ENCODE measurements at places on chromosomes 5 and 9.

DNA sequence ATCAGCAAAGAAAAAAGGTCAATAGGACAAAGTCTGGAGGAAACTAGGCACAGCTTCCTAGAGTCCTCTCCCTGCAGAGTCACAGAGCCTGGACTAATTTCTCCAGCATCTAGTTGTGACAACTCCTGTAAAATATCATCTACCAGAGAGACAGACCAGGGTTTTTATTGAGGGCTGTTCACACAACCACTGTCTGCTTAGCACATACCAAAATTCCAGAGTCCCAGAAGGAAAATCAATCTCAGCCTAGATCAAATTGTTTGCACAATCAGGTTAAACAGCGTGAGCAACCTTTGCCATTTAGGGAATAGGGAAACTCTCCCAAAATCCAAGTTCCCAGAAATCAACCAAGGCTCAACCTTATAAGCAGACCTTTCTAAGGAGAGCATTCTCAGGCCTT is 190.3 kb downstream of the SYK start:
- no peak for DNase-seq

GRCh38 chr9:122265149-122265915 is 650 bp downstream of the MRRF start:
- peak; percentile 23 for DNase-seq

DNA sequence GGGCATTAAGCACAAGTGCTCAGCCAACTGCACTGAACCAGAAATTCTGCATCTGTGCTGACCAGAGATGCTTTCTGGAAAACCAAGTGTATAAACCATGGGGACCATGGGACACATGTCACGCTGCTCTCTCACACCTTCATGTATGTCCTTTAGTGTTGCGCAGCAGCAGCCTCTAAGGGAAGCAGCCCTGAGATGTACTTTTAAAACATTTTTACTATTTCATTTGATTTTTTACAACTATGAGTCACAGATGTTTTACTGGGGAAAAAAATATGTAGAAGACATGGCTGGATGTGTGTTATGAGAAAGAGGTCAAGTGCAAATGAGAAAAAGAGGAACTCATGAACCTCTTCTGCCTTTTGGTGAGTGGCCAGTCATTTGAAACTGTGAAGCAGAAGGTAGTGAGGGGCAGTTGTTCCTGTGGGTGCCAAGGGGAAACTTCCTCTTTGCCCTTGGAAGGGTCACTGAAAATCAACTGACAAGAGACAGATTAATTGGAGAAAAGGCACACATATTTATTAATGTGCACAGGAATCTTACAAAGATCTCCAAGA is 31.4 kb upstream of the SYK start:
- no peak for DNase-seq

DNA sequence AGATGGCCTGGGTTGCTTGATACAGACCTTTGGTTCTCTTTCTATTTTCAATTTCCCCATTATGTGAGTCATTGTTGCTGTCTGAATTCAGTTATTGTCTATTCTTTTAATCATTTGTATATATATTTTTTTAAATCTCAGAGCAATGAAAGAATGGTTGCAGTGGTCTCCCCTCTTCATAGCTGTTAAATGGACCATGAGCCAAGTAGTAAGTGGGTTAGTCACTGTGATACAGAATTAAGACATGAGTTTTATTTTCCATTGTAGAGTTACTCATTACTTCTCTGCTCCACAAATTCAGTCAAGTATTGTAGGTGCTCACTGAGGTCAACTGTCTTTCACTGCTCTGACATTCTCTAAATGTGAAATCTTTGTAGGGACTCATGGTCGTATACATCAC is 174.6 kb upstream of the GRAMD2B start:
- no peak for DNase-seq

DNA sequence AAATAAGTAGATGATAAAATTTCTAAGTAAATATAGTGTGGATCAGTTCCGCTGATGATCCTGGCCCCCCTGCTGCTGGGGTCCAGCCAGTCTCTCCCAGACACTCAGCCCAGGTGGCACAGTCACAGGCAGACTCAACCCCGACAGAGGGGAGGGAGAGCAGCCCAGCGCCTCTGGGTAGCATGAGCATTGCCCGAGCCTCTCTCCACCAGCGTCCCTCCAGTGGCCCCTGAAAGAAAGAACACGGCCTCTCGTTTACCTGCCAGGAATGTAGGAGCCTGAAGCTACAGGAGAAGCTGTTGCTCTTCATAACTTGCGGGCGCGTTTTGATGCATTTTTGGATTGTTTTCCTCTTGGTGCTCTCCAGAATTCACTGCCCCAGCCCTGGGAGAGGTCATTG is 68.8 kb upstream of the ICE1 start:
- no peak for DNase-seq

DNA sequence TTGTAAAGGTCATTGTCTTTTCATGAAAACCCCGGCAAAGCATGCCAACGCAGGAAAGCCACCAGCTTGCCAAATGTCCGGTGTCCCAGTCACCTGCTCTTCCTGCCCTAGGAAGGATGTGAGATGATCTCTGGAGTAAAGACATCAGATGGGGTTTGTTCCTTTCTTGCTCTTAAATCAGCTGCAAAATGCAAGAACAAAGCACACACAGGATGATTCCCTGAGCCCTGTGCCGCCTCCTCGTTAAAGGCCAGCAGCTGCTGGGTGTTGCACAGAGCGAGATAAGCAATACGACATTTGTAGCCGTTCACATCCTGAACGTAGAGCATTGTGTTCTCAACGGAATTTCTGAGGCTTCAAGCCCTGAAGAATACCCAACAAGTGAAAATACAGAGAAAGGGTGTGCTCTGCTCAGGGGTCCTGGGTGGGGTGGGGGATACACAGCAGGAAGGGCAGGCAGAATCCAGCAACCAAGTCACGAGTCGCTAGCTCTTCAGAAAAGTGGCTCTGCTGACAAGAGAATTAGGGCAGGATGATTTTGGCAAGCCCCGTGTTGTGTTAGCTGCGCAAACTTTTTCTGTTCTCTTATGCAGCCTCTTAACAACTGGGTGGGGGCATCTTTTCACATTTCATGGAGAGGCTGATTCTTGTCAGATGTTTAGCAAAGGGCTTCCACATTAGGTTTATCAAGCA is 229.2 kb upstream of the MAP3K1 start:
- peak; percentile 75 for DNase-seq

- peak; percentile 40 for DNase-seq
These were observed 607 bp downstream of the UHRF2 start for GRCh38 chr9:6413365-6414246.

DNA sequence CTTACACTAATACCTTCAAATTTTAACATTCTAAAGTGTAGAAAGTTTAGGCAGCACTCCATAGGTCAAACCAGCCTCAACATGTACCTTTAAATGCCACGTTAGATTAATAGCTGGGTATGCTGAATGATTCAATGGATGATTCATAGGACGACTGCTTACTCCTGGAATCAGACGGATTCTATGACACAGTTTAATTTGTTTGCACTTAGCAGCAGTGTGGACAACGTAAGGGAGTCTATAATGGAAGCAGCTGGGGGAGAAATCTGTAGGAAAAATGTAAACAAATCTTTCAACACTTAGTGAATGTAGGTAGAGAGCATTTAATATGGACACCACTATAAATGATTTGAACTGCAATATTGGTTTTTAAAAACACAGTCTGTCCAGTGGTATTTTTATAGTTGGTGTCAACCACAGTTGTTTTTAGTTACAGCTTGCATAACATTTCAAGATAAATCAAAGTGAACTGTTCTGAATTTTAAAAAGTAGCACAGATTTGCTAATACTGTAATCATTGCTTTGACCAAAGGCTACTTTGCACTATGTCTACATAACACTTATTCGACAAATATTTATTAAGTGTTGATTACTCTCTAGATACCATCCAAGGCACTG is 701.5 kb upstream of the MEF2C start:
- DNase-seq, result no peak

- DNase-seq, result no peak
These were observed 784.6 kb upstream of the NUDT12 start for GRCh38 chr5:104347119-104347708.

DNA sequence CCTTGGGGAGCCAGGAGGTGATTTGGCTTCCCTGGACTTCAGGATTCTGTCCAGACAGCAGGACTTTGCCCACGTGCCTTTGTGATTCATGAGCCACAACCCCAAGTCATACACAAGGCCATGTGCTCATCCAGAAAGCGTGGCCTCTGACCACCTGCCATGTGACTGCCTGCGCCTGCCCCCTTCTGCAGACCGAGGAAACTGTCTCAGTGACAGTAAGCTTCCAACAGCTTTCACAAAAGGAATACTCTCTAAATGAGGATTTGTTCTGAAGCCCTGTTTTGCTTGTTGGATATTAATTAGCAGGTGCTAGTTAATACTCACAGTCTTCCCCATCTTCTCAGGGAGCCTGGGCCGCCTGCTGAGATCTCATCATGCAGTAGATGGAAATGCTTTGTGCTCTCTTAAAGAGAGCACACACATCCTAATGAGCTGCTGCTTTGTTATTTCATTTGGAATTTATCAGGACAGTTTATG is 36.9 kb upstream of the ANGPTL2 start:
- no peak for DNase-seq

- DNase-seq, result no peak
These were observed 429.0 kb upstream of the ZNF608 start for GRCh38 chr5:125175348-125176004.

DNA sequence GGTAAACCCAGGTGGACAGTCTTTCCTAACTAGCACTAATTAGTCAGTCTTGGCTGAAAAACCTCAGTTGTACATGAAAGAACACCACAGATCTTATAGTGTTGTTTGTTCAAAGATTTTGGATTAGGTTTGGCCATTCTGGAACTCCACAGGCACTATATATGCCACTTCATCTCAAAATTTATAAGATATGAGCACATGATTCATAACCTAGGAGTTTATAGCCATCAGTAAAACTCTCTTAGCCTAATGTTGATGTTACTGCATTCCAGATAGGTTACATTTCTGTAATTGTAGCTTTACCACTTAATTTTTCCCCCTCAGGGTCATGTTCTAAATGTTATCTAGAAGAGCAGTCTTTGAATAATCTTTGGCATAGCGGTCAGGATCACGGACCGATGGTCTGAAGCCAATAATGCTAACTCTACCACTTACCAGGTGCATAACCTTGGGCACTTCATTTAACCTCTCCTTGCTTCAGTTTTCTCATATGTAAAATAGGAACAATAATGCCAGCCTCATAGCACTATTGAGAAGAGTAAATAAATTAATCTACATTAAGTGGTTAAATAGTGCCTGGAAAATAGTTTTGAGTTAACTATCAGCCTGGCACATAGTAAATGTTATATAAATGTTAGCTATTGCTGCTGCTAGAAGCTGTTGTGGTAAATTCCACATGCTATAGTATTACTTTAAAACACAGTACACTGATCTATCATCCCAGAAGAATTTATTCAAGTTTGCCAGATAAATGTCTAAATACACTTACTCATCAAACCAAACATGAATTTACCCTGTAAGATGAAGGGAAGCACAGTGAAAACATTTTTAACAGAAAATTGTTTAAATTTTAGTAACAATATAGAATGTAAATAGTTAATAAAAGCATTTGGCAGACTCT is 743.9 kb downstream of the NR2F1-AS1 start:
- DNase-seq, result no peak

GRCh38 chr9:17160327-17160726 is 25.5 kb downstream of the CNTLN start:
- no peak for DNase-seq

DNA sequence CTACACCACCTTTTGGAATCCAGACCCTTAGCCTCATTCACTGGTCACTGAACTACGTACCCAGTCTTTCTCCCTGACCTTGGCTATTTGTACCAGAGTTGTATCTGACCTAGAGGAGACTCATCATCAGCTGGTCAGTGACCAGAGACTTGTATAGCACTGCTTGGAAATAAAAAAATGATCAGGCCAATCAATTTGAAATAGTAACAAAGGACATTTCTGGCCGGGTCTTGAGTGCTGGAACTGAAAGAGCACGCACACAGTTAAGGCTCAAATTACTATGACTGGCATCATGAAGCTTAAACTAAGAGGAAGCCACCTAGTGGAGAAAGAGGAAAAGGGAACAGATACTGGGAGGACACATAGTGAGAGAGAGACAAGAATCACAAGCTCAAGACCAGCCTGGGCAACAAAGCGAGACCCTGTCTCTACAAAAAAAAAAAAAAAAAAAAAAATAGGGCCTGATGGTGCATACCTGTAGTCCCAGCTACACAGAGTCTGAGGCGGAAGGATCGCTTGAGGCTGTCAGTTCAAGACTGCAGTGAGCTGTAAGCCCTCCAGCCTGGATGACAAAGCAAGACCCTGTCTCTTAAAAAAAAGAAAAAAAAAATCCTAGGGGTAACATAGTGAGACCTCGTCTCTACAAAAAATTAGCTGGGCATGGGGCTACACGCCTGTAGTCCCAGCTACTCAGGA is 12.8 kb upstream of the SRP19 start:
- DNase-seq, result no peak

DNA sequence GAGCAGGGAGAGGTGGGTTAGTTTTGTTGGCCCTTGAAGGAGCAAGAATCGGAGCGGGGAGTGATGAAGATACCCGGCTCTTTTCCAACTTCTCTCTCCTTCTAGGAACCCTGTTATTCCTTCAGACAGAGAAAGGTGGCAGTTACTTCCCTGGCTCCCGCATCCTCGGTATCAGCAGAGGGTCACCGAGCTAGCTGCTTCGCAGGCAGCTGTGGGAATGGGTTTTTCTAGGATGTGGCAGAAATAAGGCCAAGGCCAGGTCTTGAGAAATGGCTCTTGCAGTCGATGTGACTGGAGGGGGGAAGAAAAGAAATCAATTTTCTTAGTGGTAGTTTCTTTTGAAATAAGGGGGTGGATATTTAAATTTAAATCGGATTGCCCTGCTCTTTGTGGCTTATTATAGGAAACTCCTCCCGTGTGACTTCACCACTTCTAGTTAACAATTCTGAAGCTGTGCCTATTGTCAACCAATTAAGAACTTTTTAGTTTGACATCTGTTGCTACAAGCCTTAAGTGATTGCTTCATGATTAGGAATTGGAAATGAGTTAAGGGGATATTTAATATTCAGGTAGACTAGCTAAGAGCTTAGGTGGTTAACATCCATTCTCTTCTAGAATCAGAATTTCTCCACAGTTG is 1.4 kb downstream of the SAP30L start:
- no peak for DNase-seq

- no peak for DNase-seq
These were observed 100.3 kb downstream of the PPP2R2B start for GRCh38 chr5:146778261-146778660.

DNA sequence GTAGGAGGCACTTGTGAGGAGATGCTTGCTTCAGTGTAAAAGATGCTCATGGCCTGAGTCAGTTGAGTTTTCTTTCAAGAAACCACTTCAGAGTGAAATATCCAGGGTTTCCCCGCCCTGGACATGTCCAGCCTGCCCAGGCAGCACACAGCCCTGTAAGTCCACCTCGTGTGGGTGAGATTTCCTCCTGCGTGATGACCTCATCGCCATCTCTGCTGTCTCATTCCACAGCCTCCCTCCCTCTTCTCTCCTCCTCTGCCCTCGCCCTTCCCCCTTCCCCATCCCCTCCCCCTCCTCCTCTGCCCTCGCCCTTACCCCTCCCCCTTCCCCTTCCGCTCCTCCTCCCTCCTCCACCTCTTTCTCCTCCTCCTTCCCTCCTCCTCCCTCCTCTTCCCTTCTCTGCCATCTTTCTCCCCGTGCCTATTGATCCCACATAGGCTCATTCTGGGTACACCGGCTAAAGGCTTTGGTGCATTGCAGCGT is 34.0 kb upstream of the NCS1 start:
- no peak for DNase-seq

- peak; percentile 92 for DNase-seq
These were observed 69.2 kb upstream of the CCDC180 start for GRCh38 chr9:97237951-97238889.

- DNase-seq, result peak; percentile 32
These were observed 247.1 kb upstream of the ANKRD55 start for GRCh38 chr5:56480078-56480704.

Measured in right hindlimb (tissue), 1 donor.